Stimulated activated naive CD8-positive, alpha-beta T cell treated with anti-CD3 and anti-CD28 coated beads, Interleukin-15, Interleukin-2, amounts not matched to agents 100 U/mL and 50 U/mL, for 24 hours (primary cell): ENCODE measurements at places on chromosomes 13 and 19.

- no peak for DNase-seq
Measured at GRCh38 chr13:52894413-52894812, 46.0 kb upstream of the PCDH8 start.

DNA sequence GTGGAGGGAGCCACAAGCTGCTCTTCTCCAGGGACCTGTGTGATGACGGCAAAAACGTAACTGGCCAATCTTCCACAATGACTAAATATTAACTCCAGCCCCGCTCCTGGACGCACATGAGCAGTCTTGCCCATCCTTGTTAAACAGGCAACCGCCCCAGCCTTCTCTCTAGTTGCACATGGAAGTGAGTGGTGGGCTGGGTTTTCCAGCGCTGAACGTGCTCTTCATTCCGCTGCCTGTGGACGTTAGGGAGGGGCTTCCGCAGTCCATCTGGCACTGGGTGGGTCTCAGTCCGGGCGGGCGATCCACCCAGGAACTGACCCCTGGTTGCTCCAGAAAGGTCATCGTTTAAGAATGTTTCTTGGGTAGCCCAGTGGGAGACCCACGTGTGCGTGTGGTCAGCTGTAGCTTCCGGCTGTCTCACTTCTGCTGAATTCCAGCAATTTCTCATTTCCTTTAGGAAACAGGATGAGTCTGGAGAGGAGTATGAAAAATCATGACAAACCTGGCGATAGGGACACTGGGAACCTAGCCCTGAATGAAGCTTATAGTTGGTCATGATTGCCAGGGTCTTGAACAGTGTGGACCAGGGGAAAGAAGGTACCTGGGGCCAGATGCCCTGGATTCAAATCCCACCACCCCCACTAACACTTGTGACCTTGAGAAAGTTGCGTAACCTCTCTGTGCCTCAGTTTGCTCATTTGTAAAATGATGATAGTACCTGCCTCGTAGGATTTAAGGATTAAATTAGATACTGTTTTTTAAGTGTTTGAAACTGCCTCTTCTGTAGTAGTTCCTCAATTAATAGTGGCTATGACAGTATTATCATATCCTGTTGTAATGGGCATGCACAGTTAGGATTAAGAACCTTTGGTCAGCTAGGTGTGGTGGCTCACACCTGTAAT lies 92.6 kb downstream of the SIPA1L3 start:
- no peak for DNase-seq

- DNase-seq = peak; percentile 74
Measured at GRCh38 chr19:10510301-10510802, 6.9 kb downstream of the S1PR5 start.

- no peak for DNase-seq
Measured at GRCh38 chr13:79533781-79534400, 52.9 kb downstream of the NDFIP2 start.
